ENCODE measurements at places on chromosomes 5 and 9.

DNA sequence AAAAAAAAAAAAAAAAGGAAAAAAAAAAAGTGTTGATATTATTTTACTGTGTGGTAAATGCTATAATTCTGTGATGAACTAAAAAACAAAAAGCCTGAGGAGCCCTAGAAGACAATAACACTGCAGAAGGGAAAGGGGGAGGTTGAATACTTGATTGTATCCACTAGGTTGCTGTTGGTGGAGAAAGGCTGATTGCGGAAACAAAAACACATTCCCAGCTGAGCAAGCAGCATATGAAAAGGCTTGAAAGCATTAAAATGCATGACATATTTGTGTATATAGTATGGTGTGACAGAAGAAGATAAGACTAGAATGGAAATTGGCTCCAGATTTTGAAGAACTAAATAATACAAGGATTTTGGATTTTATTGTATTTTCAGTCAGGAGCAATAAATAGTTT, 8.9 kb downstream of the RABGAP1 start:
- no peak for DNase-seq

GRCh38 chr5:93130624-93131490, 450.2 kb downstream of the NR2F1-AS1 start:
- DNase-seq, result no peak

GRCh38 chr5:142783601-142784341, 13.6 kb downstream of the ARHGAP26 start:
- no peak for DNase-seq

GRCh38 chr9:17776735-17777134, 197.9 kb downstream of the SH3GL2 start:
- DNase-seq, result no peak

- no peak for DNase-seq
These were observed 119.7 kb downstream of the FAM174A start for GRCh38 chr5:100654895-100655294.

- DNase-seq, result no peak
These were observed 626 bp upstream of the FST start for GRCh38 chr5:53479590-53480415.

DNA sequence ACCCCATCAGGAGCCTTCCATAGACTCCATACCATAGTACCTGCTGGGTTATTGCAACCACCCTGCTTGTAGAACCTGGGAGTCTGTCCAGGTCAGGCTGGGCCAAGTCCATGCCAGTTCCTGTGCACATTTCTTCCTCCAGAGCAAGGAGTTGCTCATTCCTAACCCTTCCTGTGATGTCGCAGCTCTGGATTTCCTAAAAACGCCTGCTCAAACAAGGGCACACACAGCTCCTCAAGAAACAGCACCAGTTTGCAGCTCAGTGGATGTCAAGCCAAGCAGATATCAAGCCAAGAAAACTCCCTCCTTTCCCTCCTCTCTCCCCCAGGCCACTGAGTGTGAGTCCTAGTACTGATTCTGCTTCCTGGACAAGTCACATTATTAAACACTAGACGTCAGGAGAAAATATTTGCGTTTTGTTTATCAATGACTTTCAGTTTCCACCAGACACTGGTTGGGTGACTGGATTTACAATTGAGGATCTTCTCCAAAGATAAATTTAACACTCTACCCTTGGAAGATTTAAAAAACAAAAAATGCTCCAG, 59.6 kb downstream of the SLC1A1 start:
- DNase-seq, result no peak

DNA sequence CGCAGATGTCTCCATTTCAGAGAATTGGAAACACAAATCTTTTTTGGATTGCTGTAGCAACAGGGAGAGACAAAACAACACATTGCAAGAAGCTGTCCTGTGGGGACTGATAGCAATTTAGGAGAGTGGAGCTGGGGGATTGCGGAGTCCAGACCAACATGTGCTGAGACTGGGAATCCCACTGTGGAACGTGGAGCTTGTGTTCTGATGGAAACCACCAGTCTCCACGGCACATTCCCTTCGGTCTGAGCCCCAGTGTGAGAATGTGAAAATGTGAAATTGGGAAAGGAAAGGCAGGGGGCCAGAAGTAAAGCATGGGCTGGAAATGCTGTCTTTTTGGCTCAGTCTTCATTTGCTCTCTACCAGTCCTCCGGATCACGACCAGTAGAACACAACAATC, 348.8 kb upstream of the TNC start:
- DNase-seq, result no peak

DNA sequence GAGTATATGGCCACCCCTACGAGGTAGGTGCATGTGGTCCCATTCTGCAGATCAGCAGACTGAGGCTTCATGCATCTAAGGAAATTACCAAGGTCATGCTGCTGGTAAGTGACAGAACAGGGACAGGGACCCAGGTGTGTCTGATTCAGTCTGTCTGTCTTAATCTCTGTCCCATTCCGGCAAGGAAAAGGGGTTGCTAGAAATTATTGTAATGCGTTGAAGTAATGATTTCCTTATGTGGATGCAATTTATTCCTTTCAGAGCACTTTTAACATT, 76.8 kb downstream of the AMBP start:
- no peak for DNase-seq

- no peak for DNase-seq
These were observed 59.2 kb downstream of the GADD45G start for GRCh38 chr9:89664010-89664409.

- no peak for DNase-seq
These were observed 2.7 kb downstream of the MLLT3 start for GRCh38 chr9:20619487-20620200.

GRCh38 chr9:124084087-124084486, 72.5 kb downstream of the LHX2 start:
- DNase-seq, result no peak

DNA sequence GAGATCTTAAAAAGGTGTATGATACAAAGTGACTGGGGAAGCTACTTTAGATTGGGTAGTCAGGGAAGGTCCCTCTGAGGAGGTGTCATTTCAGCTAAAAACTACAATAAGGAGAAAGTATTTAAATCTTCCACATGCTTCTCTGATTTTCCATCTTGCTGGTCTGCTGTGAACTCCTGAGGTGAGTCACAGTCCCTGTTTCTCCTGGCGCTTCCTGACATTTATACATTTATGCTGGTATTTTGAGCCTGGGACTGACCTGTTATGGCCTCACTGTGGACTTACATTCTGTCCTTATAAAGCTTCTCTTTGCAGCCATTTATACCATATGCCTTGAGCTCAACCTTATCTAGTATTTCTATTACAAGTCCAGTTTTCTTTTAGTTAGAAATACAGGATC, 95.1 kb downstream of the MED27 start:
- no peak for DNase-seq

DNA sequence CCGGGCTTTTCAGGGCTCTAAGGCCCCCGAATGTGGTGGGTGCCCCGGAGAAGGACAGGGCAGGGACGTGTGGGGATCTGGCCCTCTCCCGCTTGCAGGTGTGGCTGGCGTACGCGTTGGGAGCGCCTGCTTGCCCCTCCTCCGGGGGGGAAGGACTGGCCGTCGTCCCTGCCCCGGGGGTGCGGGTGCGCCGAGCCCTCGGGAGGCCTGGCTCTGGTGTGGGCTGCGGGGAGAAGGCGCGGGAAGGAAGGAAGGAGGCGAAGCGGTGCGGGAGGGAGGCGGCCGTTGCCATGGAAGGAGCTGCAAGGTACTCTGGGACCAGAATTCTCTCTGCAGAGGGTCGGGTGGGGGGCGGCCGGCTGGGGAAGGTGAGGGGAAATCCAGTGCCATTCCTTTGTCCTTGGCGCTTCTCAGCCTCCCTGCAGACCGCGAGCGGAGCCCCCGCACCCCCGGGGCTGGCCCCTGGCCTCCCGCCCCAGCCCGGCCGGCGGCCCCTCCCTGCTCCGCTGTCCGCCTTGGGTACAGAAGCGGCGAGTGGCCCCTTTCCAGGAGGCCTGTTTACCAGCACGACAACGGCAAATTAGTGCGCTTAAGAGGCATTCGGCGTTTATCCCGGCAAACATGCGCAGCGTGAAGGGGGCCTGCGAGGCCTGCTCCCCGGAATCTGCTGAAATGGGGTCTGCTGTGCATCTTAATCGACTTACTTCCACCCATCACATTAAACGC, 67.1 kb upstream of the UNC5A start:
- DNase-seq, result no peak

- peak; percentile 72 for DNase-seq
These were observed 121.2 kb downstream of the PALM2AKAP2 start for GRCh38 chr9:109901201-109901600.

DNA sequence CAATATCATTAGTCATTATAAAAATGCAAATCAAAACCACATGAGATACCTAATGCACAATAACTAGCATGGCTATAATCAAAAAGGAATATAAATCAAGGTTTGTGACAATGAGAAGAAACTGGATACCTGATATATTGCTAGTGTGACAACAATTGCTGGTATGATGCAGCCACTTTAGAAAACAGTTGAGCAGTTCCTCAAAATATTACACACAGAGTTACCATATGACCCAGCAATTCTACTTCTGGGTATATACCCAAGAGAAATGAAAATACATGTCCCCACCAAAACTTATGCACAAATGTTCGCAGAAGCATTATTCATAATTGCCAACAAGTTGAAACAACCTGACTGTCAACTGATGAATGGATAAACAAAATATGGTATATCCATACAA, 339.7 kb upstream of the POU5F2 start:
- DNase-seq, result no peak

DNA sequence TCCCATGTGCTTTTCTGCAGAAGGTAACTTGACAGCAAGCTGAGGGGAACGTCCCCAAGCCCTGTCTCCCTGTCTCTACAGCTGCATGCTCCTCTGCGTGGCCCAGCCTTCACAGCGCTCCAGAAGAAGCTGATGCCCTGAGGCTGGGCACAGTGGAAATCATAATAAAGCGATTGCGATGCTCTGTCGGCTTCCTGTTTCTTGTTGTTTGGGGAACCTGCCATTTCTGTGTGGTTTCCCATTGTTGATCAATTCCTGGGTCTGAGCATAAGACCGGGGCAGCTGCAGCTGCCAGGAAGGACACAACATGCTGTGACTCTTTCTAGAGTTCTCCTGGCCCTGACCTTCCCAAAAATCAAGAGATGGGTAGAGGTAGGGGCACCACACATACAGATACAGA, 7.2 kb upstream of the DNAJB5 start:
- no peak for DNase-seq

DNA sequence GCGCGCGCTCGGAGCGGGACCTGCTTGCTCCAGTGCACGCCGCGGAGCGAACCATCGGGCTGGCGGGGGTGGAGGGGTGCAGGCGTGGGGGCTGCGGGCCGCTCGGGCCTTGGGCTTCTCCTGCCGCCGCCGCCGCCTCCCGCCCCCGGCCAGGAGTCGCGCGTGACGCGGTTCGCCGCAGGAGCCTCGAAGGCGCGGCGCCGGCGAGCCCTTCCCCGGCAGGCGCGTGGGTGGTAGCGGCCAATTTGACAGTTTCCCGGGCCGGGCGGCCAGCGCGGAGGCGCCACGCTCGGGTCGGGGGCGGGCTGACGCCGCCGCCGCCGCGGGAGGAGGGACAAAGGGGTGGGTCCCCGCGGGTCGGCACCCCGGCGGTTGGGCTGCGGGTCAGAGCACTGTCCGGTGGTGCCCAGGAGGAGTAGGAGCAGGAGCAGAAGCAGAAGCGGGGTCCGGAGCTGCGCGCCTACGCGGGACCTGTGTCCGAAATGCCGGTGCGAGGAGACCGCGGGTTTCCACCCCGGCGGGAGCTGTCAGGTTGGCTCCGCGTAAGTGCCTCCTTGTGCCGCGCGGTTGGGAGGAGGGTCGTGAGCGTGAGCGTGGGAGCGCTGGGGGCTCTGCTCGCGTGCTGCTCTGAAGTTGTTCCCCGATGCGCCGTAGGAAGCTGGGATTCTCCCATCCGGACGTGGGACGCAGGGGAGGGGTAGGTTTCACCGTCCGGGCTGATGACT, at the start of gene TJP2:
Gene TJP2, plus strand, starts transcription at position 387 of the 725 bp plus-strand sequence. Its CDS starts 96 bp downstream, at position 483.
- DNase-seq, result no peak

- no peak for DNase-seq
These were observed 140.2 kb downstream of the SH3GL2 start for GRCh38 chr9:17719053-17719452.

- no peak for DNase-seq
These were observed 34.2 kb downstream of the LYRM7 start for GRCh38 chr5:131204964-131205363.

DNA sequence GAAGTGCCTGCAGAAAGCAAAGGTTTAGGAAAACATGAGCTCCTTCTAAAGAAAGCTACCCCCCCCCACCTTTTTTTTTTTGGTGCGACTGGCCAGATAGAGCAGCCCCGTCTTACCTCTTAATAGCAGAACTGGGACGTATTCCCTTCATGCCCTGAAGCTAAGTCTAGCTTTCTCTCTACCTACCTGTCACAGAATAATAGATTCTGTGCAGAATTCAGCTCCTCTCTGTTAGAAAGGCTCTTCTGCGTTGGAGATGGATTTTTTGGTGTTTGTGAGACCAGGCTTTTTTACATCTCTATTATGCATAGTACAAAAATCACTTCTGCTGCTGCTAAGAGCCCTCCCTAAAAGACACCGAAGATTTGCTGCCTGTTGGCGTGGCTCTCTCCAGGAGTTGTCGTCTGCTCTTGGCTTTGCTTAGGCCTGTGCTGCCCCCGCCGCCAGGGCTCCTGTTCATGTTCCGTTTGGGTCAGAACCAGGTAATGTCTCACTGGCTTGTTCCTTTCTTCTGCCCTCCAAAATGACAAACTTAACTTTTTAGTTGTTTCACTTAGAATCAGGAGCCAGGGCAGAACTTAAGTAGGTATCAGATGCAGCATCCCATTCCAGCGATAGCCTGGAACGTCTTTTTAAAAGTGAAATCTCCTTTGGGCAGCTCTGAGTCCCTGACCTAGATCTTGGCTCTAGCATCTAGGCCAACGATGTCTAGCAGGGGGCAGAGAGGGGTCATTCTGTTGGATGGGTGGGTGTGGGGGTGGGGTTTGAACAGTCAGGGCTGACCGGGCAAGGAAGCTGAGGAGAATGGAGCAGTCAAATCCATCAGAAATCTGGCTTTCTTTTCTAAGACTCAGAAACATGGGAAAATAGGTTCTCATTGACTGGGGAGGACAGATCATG, 2.5 kb downstream of the TRIO start:
- no peak for DNase-seq
